Omental fat pad (tissue), 4 donors: ENCODE measurements at places on chromosomes 16 and 17. TPM values are rescaled to one million over a fixed set of nuclear protein-coding genes. Genes with fewer than 3 reads are reported as not detected.

- no peak for DNase-seq
Observed at GRCh38 chr17:69869667-69870066, 205.4 kb upstream of the KCNJ16 start.

GRCh38 chr17:80925688-80926335, 65.8 kb upstream of the CHMP6 start:
- DNase-seq, result no peak

- DNase-seq, result no peak
Observed at GRCh38 chr16:70393662-70394061, 45.2 kb downstream of the ST3GAL2 start.

DNA sequence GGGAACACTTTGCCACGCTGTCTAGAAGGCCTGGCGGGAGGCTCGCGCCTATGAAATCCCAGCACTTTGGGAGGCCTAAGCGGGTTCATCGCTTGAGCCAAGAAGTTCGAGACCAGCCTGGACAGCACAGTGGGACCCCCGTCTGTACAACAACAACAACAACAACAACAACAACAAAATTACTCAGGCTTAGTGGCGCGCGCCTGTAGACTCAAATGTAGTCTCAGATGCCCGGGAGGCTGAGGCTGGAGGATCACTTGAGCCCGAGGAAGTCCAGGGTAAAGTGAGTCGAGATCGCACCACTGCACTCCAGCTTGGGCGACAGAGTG, 297 bp upstream of the SLFN13 start:
- no peak for DNase-seq

GRCh38 chr16:71669926-71670536, 44.0 kb downstream of the MARVELD3 start:
- DNase-seq, result no peak

DNA sequence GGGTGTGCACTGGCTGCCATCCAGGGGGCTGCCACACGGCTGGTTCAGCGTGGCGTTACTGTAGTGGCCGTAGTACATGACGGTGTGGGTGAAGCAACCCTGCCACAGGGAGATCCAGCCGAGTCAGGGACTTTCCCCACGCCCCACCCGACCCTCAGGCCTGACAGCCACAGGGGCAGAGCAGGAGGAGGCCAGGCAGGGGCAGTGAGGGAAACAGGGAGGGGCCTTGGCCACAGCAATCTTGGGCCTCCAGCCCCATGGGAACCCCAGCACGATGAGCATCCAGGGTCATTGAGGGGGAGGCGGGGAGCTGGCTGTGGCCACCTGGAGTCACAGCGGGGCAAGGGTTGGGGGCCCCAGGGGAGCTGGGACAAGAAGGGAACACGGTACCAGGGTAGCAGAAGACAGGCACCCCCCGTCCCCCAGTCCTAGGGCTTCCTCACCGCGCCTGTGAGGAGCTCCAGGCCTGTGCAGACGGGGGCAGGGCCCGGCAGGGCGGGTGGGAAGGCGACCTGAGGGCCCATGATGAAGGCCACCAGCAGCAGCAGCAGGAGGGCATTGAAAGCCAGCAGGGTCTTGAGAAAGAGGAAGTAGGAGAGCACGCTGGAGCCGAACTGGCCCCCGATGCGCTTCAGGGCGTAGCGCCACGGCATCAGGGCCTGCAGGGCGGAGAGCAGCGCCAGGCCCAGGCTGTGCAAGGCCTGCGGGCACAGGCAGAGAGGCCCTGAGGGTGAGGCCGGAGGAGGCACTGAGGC, 4.3 kb downstream of the TMC6 start:
- DNase-seq, result no peak

DNA sequence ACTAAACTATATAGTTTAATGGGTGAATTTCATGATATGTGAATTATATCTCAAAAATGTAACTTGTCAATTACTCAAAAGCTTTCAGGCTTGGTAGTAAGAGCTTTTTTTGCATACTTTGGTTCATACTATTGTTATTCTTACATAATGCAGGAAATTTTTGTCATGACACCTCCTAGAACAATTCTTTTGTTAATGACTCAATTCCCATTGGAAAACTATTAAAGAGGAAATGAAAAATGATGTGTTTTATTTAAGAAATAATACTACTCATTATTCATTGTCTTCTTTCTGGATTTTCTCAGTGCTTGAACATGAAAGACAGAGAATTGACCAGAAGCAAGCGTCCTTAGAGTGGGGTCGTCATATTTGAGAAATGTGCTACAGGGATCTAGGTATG, 196.4 kb upstream of the KCNJ16 start:
- no peak for DNase-seq

DNA sequence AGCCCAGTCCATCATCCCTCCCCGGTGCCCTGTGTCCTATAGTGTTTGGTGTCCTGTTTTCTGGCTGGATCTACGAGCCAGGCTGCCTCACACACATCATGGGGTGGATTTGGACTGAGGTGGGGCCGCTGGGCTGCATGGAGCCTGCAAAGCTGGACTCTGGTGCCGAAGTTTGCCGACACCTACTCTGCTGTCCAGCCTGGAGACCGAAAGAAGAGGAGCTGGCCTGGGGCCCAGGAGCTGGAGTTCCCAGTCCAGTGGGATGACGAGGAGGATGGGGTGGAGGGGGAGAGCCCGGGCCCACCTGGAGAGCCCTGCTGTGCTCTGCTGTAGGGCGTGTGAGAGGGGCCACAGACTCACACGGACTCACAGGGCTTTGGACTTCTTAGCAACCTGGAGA, 40.3 kb upstream of the ENPP7 start:
- DNase-seq, result no peak

DNA sequence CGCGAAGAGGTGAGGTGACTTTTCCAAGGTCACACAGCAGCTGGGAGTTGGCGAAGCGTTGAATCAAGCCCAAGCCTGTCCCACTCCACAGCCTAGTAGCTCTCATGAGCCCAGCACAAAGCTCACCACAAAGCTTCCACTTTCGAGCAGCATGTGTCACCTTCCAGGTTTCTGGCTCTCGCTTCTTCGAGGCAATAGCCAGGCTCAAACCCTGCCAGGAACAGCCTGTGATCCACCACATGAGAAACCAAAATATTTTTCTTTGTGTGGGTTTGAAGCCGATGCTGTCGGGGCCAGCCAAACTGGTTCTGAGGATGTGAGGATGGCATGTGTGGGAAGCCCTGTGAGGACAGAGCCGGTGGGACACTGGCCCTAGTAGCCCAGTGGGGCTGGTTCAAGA, 68.1 kb downstream of the COG7 start:
- no peak for DNase-seq

DNA sequence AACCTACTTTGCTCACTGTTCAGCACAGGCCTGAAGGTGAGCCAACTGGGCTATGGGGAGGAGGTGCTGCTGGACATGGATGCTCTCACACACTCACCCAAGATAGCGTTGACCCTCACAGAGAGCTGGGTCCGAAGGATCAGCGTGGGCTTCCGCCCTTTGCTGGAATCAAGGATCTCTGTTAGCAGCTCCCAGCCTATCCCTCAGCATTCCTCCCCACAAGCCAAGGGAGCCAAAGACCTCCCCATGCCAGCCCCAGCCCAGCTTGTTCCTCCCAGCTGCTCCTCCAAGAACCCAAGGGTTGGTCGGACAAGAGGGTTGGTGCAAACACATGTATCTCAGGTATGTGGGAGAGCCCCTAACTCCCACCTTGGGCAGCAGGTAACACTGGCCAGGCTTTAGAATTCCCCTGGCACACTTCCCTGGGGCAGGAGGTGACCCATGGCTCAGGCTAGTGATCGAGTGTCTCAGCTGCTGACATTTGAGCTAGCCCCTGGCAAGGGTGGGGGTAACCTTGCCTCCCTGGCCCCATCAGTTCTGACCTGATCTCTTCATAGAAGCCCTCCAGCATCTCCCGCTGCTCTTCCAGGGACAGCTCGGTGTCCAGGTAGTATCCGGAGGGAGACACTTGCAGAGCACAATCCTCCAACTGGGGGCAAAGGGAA, 8.3 kb downstream of the FHOD1 start:
- no peak for DNase-seq

DNA sequence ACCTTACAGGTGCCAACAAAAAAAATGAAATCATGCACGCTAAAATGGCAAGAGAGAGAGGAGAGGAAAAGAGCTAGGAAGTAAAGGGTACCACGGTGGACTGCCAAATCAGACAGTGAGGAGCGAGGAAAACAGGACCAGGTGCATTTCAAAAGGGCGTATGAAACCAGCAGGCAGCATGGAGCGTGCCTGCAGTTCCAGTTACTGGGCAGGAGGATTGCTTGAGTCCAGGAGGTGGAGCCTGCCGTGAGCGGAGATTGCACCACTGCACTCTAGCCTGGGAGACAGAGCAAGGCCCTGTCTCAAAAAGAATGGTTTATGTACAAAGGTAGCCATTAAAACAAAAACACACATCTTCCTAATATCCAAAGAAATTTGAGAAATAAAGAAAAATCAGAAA, 16.4 kb downstream of the USP36 start:
- no peak for DNase-seq

The TBX4 gene
- not detected for total RNA-seq

The ELAC2 gene
- 60.8 TPM for total RNA-seq

The ERN2 gene
- total RNA-seq, result not detected
